ENCODE measurements at places on chromosomes 2 and 18.

GRCh38 chr18:38654946-38655345 is 1089.3 kb upstream of the CELF4 start:
- DNase-seq = no peak

GRCh38 chr2:230326453-230327417 is at the start of gene SP140L:
SP140L (plus strand) TSS chr2:230327193; CDS start chr2:230327270, 77 bp downstream.
- peak; percentile 19 for DNase-seq

DNA sequence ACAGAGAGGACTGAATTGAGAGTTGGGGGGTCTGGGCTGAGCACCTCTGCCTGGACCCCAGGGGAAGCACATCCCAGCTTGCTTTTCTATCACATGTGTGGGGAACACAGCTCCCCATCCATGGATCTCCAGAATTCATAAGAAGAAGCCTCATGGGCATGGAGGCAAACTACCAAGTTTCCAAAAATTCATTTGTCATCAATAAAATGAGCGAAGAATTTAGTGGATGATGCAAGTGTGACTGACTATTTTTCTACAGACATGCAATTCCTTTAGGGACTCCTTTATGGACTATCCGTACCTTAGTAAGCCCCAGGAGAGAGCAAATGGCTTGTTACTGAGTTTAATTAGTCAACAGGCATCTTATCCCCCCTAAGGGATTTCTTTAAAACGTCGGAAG is 33.1 kb downstream of the ACKR3 start:
- DNase-seq = no peak

DNA sequence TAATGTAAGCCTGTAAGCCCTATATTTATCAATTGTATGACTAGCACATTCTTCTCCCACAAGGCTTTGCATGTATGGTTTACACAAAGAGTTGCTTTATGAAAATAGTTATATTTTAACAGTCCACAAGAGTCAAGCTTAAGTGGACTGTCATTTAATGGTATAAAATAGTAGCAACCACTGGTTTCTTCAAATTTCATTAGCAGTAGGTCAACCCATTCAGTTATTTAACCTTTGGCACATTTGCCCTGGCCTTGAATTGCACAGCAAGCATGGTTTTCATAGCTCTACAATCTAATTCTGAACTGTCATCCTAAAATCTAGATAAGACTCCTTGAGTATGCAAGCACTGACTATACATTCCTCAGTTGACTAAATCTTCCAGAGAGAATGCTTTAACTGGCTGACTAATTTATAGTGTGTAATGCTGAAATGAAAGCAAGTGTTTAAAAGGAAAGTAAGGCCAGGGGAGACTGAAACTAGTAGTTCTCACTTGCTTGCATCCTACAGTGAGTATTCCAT is 1.8 kb downstream of the DPP4 start:
- no peak for DNase-seq

DNA sequence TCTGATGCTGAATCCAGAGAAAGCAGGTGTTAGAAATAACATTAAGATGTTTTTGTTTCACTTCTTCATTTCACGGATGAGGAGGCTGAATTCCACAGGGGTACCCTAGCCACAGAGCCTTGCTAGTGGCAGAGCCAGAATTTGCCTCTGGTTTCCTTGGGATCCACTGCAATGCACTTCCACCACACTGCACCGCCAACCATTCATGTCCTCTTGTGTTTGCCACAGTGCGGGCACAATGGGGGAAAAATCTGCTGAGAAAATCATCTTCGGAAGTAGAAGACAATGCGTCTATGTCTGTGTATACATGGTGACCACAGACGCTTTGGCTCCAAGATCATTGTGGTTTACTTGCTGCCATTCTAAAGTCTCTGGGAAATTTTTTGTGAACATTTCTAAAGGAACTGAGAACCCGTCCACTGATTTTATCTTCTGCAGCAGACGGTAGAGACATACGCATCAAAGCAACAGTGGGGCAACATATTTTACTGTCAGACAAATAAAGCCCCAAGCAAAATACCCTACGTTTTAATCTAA is 14.9 kb downstream of the ICOS start:
- DNase-seq = no peak

DNA sequence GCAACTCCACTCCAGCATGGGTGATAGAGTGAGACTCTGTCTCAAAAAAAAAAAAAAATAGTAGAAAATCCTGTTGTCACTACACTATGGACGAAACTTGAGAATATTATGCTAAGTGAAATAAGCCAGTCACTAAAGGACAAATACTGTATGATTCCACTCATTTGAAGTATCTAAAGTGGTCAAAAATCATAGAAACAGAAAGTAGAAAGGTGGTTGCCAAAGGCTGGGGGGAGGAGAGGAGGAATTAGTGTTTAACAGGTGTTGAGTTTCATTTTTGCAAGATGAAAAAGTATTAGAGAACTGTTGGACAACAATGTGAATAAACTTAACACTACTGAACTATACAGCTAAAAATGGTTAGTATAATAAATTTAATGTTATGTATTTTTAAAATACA is 18.8 kb upstream of the RMP24 start:
- no peak for DNase-seq
